ENCODE measurements at places on chromosomes 2 and 18. TPM values are rescaled to one million over a fixed set of nuclear protein-coding genes. Genes with fewer than 3 reads are reported as not detected.
A peak's percentile ranks its signal among the peaks of the same experiment; 100 is the strongest.

DNA sequence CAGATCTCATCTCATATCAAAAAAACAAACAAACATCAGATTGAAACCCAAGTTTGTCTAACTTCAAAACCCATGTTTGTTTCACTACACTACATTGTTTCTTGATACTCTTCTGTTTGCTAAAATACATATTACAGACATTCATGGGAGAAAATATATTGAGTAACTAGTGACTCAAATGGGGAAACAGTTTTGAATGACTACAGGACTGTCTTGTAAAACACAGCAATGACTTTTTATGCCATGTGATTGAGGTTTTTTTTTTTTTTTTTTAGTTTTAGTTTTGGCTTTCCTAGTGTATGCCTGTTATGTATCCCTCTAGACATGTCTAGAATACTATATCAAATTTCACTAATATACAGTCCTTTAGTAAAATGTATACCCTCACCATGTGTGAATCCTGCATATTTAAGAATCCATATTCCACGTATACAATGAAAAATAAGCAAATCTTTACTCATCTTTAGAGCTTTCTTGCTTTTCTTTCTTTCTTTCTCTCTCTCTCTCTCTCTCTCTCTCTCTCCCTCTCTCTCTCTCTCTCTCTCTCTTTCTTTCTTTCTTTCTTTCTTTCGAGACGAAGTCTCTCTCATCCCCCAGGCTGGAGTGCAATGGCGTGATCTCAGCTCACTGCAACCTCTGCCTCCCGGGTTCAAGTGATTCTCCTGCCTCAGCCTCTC is 46.6 kb upstream of the SERTAD2 start:
- no peak for DNase-seq

SEH1L gene
- 60.8 TPM for total RNA-seq

- DNase-seq, result no peak
Observed at GRCh38 chr18:22453315-22453714, 35.6 kb upstream of the CTAGE1 start.

DNA sequence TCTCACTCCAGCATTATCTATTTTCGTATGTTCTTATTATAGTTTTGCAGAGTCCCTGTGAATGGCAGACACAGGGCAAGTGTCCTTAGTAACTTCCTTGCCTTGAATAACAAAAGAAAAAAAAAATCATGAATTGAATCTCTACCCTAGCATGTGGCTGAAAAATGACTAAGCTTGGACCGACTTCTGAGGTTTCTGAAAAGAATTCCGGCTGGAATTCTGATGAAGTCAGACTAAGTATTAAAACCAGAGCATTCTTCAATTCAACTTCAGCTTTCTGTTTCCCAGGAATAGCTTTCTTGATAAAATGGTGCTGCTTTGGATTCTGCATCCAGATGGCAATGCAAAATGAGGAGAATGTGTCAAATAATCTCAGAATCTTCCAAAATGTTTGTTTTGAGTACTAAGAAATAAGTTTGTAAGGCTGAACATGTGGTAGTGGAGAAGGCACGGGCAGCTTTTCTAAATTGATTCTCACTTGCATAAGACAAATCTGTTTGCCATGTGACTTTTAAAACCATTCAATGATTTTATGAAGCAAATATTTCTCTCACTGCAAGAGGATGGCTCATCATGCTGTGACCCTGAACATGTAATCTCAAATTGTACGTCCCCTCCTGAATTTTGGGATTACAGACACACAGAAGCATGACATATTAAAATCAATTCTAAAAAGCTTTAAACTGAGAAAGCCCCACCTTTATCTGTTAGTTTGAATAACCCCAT is 1462.8 kb upstream of the LRRTM1 start:
- no peak for DNase-seq

DNA sequence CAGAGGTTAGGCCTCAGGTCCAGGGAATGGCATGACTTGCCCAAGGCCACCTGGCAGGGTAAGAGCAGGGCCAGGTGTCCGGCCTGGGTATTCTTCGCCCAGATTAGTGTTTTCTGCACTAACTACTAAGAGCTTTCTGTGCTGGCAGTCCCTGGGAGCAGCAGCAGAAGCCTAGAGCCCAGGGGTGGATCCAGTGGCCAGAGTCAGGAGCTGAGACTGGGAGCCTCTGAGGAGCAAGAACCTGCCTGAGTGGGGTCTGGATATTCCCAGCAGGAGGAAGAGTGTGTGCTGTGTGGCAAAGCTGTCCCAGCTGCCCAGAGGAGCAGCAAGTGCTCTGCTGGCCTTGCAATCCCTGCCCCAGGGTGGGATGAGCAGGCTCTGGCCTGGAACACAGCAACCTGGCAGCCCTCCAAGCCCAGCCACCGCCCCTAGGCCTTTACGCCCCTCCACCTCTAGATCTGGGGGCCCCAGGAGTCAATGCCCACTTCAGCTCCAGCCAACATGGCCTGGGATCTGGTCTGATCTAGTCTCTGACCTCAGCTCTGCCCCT is 30.7 kb upstream of the GPAT2 start:
- DNase-seq, result no peak

DNA sequence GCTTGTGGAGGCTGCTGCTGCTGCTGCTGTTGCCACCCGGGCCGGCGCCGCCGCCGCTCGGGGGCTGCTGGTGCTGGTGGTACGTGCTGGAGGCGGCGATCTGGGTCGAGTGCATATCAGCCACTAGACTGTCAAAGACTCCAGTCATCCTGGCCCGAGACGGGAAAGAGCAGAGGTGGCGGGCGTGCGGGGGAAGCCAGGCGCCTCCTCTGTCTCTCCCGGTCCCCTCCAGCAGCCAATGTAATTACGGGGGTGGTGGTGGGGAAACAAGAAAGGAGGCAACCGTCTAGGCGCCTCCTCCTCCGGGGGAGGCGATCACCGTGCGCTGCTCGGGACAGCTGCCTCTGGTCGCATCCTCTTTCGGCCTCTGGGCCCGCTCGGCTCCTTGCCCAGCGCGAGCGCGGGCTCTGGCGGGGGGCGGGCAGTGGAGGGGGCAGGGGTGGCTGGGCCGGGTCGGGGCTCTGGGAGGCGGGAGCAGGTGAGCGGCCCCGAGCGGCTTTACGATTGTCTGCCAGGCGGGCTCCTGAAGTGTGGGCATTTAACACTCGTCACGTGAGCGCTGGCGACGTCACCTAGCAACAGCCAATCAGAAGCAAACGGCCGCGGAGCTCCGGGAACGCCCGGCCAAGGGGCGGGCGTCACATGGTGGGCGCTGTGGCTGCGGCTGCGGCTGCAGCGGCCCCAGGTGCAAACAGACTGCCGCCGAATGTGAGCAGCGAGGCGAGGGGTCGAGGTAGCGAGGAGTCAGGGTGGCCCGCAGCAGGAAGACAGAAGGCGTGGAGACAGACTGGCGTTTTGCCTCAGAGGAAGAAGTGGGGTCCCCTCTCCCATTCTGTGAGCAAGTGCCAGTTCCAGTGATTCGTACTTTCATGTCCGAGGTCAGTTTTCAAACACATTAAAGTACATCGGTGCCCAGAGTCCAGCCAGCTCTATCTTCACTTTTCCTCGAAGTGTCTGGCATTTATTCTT is at the start of gene DLX2:
Gene DLX2, minus strand, starts transcription at position 510 of the 969 bp plus-strand sequence. Its CDS starts 362 bp downstream, at position 148.
- peak; percentile 98 for DNase-seq

- DNase-seq, result no peak
Observed at GRCh38 chr2:237540823-237541222, 25.6 kb upstream of the PRLH start.

DNA sequence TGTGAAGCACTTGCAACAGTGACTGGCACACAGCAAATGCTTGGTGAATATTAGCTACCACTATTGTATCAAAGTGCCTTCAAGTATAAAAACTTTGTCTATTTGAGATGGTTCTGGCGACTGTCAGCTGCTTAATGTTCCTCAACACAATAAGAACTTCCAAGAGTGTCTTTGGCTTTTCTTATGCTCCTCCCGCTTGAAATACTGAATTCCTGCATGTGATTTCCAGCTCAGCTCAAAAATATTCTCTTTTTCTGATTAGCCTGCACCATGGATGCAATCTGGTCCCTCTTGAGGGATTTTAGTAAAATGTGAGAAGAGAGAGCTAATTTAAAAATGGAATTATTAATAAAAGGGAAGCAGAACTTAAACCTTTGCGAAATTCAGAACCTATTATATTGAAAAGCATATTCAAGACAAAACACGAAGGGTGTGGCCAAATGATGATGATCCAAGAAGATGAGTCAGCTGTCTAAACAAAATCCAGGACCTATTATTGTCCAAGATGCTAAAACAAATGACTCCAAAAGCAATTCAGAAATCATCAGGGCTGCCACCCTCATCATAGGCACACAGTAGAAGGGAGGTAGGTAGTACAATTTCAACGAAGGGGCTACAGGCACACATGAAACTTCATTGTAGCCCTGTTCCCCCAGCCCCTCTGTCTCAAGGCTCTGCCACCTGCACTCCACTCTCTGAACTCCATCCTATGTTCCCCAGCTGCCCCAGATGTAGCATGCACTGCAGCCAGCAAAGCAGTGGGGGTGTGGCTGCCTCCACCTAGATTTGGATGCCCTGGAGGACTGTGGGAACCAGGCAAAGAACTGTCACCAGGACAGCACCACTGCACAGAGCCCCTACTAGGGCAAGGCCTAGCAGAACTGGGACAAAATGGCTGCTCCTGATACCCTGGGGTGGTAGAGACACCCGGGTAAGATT is 190.1 kb downstream of the ZNF385B start:
- DNase-seq, result no peak

APCDD1 gene
- total RNA-seq, result 7.5 TPM

DNA sequence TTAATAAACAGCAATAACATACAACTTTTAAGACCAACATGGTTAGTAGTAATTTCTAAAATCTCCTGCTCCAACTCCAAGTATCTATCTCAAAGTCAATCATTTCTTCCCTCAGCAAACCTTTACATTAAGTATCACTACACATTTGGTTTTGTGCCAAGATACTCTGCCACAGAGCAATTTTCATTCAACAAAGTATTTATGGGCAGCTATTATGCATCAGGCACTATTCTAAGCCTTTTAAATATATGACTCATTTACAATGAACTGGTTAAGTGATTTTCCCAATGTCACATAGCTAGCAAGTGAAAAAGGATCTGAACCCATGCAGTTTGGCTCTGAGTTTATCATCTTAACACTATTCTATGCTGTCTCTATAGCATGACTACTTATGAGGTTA is 264.3 kb downstream of the NOL4 start:
- DNase-seq, result no peak

DNA sequence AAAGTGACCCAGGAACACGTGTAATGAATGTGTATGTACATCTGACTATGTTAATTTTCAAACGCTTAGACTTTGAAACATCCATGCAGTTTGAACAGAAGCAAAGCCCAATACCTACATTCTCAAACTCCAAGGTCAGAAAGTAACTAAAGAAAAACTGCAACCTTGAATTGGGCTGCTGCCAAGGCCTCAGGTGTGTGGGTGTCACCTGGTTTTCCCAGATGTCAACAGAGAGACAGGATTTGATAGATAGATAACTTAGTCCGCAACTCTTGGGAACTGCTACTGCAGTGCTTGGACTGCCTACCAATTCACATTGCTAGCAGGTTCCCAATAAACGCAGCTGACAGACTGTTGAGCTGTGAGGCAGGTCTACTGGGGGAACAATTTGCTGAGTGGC is 78.7 kb upstream of the PAPOLG start:
- no peak for DNase-seq

GRCh38 chr2:35415942-35416341 is 939.6 kb upstream of the CRIM1 start:
- DNase-seq, result no peak

- peak; percentile 95 for DNase-seq
Observed at GRCh38 chr18:58781627-58782194, 83.0 kb upstream of the ZNF532 start.

DNA sequence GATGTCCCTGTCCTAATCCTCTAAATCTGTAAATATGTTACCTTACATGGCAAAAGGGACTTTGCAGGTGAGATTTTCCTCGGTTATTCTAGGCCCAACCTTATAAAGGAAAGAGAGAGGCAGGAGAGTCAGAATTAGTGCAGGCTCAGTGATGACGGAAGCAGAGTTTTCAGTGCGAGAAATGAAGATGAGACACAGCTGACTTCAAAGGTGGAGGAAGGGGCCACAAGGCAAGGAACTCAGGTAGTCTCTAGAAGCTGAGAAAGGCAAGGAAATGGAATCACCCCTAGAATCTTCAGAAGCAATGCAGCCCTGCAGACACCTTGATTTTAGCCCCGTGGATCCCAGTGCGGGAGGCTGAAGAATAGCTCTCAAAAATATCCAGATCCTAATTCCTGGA is 7.2 kb upstream of the LCLAT1 start:
- no peak for DNase-seq

ATP8B1 gene
- 13.5 TPM for total RNA-seq

MC2R gene
- not detected for total RNA-seq

DNA sequence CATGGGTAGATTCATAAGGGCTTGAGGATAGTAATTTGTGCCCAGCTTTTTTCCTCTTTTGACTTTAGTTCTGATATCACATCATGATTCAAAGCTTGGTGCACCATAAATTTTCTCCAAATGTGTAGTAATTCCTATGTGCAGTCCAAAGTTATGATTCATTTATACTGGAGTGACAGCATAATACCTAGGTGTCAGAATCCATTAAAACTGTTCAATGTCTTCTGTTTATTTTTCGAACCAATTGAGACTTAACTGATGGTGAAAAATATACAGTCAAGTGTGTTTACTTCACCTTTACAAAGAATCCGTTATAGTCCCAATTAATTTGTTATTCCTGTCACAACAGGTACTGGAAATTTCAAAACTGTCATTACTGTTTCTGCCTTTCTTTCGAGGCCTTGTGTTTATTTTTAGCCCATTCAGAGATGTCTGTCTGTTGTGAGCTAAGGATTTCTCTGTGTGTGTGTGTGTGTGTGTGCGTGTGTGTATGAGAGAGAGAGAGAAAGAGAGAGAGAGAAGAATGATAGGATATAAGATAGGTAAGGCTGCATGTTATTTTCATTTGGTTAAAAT is 389.7 kb upstream of the ATP5MC3 start:
- no peak for DNase-seq

GRCh38 chr2:126828051-126828450 is 70.6 kb upstream of the TEX51 start:
- no peak for DNase-seq

GRCh38 chr2:129753261-129753660 is 226.2 kb upstream of the RAB6C start:
- peak; percentile 84 for DNase-seq

- DNase-seq, result no peak
Observed at GRCh38 chr2:2850859-2851258, 519.8 kb upstream of the MYT1L start.
